ENCODE measurements at places on chromosomes 2 and 18.

DNA sequence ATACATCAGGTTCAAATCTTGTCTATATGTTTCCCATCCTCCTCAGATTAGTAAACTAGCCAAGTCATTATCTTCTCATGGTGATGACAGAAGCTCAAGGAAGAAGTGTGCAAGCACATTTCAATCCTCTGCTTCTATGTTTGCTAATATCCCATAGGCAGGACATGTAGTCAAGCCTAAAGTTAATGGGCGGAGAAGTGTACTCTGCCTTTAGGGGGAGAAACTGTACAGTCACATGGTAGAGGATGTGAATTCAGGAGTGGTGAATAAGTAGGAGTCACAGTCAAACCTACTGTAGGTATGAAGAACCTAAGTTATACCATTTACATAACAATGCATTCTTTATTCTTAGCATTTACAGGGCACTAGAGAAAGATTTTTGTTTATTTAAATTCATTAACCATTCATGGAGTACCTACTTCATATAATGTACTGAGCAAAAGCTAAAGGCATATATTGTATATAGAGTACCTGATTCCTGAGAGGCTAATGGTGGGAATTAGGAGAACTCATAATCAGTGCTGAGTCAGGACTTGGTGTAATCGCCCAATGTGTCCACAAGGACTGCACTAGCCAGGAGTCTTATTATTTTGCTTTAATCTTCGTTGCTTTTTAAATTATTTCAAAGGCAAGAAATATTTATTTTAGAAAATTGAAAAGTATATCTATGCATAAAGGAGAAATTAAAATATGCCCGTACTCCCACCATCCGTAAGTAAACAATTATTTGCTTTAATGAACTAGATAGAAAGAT lies 394.3 kb upstream of the ETAA1 start:
- no peak for DNase-seq

GRCh38 chr2:61649021-61649420 lies 110.9 kb upstream of the XPO1 start:
- DNase-seq, result no peak

GRCh38 chr2:119728421-119728820 lies 31.3 kb upstream of the PTPN4 start:
- no peak for DNase-seq

- no peak for DNase-seq
Measured at GRCh38 chr2:199955007-199955338, 318 bp downstream of the TYW5 start.

DNA sequence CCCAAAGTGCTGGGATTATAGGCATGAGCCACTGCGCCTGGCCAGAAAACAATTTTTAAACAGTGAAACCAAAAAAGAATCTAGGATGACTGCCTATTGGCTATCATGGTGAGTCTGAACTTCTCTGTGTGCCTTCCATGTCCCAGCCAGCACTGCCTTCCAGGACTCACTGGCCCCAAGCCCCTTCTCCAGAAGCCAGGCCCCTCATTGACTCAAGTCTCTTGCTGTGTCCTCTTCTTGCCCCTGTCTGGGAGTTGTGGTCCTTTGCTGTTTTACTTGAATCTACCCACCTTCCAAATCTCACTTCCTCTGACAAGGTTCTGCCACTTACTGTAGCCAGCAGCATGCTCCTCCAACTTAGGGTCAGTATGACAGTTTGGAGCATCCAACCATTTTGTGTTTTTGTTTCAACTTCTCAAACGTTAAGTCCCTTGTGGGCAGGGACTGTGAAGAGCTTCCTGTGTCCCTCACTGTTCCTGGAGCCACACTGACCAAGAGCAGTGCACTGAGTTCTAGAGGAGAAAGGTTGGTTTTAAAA lies 41.7 kb downstream of the ST3GAL5 start:
- DNase-seq, result no peak

- DNase-seq, result no peak
Measured at GRCh38 chr2:45980161-45980865, 316.9 kb upstream of the EPAS1 start.

DNA sequence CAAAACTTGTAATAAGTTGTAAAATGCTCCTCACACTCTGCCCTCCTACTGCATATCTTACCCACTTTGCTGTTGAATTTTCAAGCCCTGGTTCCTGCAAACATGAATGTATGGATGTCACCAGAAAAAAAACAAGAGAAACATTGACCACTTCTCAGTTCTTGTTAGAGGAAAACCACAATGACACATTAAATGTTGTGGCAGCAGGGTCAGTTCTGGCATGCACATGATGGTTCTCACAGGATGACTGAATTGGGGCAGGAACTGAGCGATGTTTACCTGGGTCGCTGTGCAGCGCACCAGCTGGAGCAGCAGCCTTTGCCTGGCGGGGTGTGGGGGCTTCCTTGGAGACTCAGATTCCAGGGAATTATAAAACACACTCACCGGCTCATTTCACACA lies 14.0 kb upstream of the PRKCE start:
- DNase-seq, result no peak

DNA sequence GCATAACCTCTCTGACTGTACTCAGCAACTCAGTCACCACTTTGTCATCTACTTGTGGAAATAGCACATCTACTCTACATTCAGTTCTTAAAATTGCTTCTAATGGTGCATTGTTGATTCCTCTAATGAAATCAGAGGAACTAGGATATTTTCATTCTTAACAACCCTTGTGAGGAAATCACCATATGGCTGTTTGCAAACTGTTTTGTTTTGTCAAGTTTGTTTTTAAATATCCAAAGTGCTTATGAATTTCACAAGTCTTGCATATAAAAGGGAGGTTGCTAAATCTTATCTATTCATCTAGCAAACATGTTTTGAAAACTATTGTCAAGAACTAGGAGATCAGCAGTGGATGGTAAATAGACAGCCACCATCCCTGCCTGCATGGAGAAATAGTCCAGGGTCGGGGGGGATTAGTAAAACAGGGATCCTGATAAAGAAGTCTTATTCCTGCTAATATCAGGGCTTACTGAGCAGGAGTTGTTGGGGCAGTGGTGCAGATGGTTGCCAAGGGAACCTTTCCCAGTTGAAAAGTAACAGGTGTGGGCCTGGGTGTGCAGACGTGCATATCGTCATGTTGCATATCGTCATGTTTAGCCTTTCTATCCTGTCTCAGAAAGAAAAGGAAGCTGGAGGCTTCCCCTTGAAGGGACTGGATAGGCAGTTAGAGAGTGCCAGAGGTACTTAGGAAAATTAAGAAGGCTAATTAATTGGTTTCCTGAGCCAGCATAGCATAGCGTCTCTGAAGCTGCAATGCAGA lies 7.5 kb upstream of the MYO3B start:
- DNase-seq, result no peak

GRCh38 chr2:165528691-165529090 lies 59.2 kb downstream of the CSRNP3 start:
- no peak for DNase-seq

- no peak for DNase-seq
Measured at GRCh38 chr2:1480671-1481076, 67.4 kb downstream of the TPO start.

- no peak for DNase-seq
Measured at GRCh38 chr18:5036523-5036922, 160.5 kb downstream of the AKAIN1 start.

GRCh38 chr2:15649561-15650255 lies 58.0 kb downstream of the DDX1 start:
- DNase-seq, result no peak

DNA sequence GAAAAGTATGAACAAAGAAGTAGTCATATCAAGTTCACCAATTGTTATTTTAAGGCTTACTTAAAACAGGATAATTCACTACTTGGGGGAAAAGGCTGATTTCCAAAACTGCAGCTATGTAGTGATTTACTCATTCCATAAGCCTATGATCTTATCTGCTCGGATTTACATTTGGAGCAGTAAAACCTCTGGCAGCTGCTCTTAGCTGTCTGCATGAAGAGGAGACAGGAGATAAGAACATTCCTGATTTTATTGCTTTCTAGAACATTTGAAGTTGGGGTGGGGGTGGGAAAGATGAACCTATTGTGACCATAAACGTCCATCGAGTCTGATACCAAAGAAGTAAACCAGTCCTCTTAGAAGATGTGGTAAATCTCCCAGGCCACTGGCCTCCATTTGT lies 120.9 kb downstream of the MMADHC start:
- no peak for DNase-seq

DNA sequence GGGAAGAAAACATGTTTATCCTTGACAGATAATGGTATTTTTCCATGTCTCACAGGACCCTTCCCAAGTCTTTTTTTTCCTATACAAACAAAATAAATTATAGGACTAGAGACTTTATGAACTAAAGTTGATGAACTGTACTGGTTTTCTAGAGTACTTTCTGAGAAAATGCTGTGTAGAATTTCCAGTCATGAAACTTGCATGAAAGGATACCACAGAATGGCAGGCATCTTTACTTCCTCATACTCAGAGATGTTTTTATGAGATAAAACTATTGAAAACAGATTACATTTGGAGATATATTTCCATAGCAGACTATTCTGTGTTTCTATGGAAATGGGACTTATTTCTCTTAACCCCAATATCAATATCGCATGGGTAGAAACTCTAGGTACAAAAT lies 403.5 kb downstream of the PARD3B start:
- DNase-seq, result no peak

GRCh38 chr2:165794536-165794928 lies 485 bp upstream of the GALNT3 start:
- no peak for DNase-seq

GRCh38 chr18:62760403-62760734 lies 45.0 kb downstream of the PHLPP1 start:
- no peak for DNase-seq

DNA sequence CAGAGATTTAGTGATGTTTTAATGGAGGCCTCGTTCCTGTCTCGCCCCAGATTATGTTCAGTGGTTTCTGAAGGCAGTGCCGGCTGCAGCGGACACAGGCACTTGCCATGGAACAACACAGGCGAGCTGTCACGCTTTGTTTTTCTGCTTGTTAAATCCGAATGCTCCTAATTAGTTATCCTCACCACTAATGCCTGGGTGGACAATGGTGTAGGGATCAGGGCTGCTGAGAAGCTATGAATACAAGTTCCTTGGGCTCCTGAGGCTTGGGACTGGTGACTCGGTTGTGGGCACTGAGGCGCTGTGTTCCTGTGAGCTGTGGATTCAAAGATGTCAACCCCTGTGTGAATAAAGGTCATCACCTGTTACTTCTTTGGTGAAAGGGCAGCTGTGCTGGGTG lies 123.5 kb downstream of the PLEKHM3 start:
- DNase-seq, result no peak

GRCh38 chr18:57584444-57584843 lies 2.1 kb downstream of the FECH start:
- no peak for DNase-seq

- no peak for DNase-seq
Measured at GRCh38 chr18:3840766-3841165, 390.8 kb downstream of the TGIF1 start.

DNA sequence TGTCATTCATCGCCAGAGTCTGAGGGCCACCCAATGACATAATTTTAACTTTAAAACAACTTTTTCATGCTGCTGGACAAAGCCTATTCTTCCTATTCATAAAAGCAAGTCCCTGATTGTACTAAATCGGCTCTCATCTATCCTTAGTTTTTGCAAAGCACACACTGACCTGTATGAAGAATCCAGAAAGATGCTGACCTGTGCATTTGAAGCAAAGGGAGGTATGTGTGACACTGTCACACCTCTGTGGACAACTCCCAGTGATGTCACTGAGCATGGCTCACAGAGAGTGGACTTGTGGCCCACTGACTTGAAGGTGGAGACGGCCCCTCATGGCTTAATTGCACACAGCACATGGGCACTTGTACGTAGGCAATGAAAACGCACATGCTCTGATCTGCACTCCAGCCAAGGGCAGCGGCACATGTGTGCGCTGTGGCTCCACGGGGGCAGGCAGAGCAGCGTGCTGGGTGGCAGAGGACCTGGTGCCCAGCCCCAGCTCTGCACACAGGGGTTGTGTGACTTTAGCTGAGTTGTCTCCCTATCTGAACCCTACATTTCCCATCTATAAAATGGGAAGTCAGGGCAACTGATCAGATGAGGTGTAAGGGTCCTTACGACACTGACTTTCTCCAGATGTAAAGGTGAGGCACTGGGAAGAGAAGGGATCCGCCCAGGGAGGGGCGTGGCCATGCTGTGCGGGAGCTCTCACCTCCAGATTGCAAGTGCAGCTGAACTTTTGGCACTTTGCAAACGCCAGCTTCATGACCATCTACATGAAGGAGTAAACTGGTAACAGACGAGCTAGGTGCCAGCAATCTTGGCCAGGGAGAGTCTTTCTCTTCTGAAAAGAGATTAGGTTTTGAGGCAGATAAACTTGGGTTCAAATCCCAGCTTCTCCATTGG lies 14.3 kb upstream of the ODC1 start:
- no peak for DNase-seq

GRCh38 chr2:190181123-190181669 lies 118.7 kb upstream of the MSTN start:
- DNase-seq, result no peak

DNA sequence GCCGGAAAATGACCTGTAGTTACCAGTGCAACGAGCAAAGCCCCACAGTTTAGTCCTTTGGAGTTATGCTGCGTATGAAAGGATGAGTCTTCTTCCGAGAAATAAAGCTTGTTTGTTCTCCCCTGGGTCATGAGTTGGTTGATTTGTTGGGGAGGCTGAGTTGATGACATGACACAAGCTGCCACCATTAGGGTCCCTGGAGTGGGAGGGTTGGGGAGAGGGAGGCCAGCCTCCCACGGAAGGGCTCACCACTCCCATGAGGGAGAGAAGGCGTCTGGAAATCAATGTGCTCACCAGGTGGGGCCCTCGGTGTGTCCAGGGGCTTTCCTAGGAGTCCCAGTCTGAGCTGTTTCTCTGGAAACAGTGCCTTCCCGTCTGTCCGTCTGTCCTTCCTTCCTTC lies 7.4 kb upstream of the DGKD start:
- DNase-seq, result no peak

GRCh38 chr2:218883491-218884490 lies 3.1 kb downstream of the WNT10A start:
- DNase-seq, result no peak

- no peak for DNase-seq
Measured at GRCh38 chr2:45233301-45233700, 224.0 kb upstream of the SIX2 start.

- no peak for DNase-seq
Measured at GRCh38 chr2:223538920-223539440, 63.2 kb downstream of the SCG2 start.

GRCh38 chr2:125167820-125168219 lies 1142.7 kb downstream of the CNTNAP5 start:
- DNase-seq, result no peak

GRCh38 chr2:19667536-19667949 lies 234.2 kb downstream of the TTC32 start:
- no peak for DNase-seq
